ENCODE measurements at places on chromosomes 5 and 9.

DNA sequence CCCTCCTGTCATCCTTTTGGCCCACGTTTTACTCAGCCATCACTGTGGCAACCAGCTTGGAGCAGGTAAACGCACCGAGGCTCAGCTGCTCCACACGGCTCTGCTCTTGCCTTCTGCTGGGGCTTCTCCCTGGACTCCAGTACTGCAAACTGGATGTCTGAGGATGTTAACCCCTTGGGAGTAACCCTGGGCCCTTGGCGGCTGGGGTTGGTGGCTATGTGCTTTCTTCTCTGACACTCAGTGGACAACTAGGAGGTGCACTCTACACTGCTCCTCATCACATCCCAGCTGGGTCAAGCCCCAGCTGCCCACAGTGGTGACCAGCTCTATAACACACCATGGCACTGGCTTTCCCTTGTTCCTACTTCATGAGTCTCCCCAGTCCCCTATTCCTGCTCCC, 12.2 kb upstream of the CYSTM1 start:
- DNase-seq, result no peak

GRCh38 chr5:110865400-110866094, 126.7 kb downstream of the SLC25A46 start:
- no peak for DNase-seq

GRCh38 chr5:1686016-1686802, 113.4 kb downstream of the MRPL36 start:
- no peak for DNase-seq

DNA sequence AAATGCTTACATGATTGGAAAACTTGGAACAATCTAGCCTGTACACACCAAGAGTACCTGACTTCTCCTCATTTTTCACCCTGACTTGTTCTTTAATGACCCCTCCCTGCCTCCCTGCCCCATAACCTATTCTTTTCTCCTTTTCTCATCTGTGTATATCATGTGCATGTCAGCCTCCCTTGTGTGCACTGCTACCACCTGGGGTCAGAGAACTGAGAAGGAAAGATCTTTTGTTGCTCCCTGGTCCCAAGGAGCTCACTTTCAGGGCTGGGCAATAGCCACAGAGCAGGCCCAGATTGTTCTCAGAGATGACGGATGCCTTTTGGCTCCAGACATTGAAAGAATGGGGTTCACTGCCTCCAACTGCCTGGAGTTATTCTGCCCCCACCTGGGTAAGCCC, 5.1 kb downstream of the MAP1B start:
- no peak for DNase-seq

GRCh38 chr9:101705135-101705661, 33.2 kb downstream of the GRIN3A start:
- DNase-seq, result peak; percentile 27

DNA sequence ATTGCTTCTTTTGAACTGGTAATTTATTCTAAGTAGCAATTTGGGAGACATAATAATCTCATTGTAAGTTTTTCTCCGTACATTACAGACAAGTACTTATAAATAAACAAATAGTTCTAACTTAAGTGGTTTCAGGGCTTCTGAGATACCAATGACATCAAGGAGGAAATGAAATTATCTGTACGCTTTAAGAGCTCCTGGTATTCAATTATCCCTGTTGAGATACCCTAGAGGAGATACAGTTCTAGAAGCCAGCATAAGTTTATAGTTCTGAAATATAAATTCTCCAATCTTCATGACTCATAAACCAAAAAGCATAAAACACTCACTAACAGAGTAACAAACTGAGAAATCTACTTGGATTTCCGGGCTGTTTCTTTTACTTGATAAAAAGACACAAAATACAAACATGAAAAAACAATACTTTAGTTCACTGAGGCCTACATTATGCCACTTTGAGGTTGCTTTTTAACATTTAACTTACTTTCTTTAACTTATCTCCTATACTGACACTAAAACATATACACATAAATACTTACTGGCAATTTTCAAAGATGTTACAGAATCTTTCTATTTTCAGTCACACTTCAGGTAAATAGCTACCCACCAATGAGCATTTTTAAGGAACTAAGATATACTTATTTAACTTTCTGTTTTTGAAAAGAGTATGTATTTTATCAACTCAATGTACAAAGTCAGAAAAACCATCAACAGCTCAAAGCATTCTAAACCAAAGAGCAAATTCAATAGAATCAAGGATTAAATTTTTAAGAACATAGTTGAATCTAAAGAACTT, 7.5 kb downstream of the DCTN4 start:
- DNase-seq, result no peak

GRCh38 chr9:108784998-108785397, 70.8 kb downstream of the ACTL7B start:
- no peak for DNase-seq

- DNase-seq, result no peak
Observed at GRCh38 chr5:68369457-68370125, 154.0 kb downstream of the PIK3R1 start.

GRCh38 chr5:110687485-110687884, 39.0 kb downstream of the TMEM232 start:
- no peak for DNase-seq

- DNase-seq, result no peak
Observed at GRCh38 chr5:137845472-137845871, 22.2 kb upstream of the MYOT start.

GRCh38 chr5:154782812-154783592, 27.8 kb downstream of the LARP1 start:
- no peak for DNase-seq

- no peak for DNase-seq
Observed at GRCh38 chr9:37622462-37622861, 28.3 kb upstream of the FRMPD1 start.

- no peak for DNase-seq
Observed at GRCh38 chr5:127962491-127962890, 121.1 kb upstream of the SLC12A2 start.

DNA sequence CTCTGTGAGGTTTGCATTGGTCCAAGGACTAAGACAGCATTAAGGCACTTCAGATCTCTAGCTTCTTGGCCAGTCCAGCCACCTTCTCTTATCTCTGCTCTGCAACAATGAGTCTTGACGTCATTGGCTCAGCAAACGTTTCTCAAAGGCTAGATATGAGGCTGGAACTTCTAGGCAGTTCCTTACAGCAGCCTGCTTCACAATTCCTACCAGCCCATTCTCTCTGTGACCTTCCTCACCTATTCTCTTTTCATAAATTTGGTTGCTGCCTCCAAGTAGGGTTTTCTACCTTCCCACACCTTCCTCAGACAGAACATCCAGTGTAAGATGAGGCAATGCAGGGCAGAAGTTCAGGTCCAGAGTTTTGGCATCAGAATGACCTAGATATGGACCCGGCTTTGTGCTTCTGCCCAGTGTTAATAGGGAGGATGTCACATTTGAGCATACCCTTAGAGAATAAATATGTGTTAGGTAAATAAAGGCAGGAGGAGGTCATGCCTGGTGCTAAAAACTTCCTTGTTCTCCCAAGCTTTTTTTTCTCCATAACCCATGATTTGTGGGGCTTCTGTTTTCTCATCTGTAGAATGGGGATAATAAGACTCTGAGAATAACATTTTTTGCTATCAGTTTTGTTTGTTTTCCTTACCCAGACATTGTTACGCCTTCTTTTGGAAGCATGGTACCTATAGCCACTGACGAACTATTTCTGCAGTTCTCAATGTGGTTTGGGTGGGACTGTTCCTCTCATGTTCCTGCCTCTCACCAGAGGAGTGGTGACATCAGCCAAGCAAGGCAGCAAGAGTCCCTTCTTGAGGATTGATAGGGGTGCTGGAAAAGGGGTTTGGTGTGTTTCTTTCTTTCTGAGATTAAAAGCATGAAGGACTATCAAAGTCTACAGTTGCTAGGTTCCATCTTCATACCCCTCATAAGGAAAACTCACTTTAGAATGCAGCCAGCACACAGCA, 220.6 kb upstream of the TRIM32 start:
- no peak for DNase-seq

DNA sequence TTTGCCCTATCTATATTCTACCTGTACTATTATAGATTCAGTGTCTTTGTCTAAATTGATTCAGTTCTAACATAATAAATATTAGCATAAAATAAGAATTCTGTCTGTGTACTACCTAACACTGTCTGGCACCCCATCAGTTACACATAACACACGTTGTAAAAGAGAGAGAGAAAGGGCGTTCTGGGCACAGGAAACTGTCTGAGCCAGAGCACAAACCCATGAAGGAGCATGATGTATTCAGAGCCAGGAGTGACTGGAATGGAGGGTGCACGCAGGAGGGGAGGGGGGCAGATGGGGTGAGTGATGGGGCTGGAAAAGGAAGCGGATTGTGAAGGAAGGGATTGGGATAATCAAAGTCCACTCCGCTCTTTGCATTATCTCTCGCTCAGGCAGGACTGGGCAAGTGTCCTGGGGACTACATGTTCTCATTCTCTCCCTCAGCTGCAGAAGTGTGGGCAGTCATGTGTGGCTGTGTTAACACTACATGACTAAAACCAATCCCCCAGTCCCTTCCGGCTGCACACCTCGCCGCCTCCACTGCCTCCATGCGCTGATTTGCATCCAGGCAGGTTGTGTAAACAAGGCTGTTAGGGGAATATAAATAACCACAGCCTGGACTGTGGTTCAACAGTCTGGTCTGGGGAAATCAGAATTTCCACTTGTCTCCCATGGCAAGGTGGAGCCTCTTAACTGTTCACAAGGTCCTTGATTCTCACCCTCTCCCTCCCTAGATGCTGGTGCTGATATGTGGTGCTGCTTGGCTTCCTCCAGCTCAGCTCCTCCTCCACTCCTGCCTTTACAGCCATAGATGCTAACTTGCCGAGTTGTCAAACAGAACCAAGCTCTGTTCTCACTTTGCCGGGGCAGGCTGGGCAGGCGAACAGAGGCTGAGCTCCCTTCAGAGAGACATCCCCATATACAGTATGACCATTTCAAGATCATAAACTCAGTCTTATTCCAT, 367.5 kb upstream of the BRINP1 start:
- DNase-seq, result peak; percentile 83

- no peak for DNase-seq
Observed at GRCh38 chr9:101562966-101563365, 29.3 kb downstream of the RNF20 start.

DNA sequence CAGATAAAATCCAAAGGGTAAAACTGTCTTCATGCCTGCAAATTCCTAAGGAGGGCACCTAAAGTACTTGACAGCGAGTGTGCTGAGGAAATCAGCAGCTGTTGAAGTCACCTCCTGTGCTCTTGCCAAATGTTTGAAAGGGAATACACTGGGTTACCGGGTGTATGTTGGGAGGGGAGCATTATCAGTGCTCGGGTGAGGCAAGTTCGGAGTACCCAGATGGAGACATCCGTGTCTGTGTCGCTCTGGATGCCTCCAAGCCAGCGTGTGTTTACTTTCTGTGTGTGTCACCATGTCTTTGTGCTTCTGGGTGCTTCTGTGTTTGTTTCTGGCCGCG, 727 bp upstream of the ADRB2 start:
- DNase-seq, result no peak

DNA sequence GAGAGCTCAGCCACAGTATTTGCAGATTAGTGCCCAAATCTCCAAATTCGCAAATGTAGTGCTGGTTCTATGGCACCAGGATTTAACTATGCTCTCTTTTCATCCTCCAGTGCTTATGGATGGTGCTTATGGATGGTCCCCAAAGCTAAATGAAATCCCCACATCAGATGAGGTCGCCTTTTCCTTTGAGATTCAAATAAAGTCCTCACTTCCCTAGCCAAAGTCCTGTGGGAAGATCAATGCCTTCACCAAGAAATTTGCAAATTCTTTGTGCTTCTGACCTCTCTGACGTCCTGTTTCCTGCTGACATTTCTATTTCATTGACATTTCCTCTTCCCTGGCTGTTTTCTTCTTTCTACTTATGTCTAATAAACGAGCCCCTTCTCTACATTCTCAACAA, 1077.0 kb upstream of the C9orf72 start:
- DNase-seq, result no peak
